Liver (tissue), 10 donors: ENCODE measurements at places on chromosomes 12 and 14. TPM values are rescaled to one million over a fixed set of nuclear protein-coding genes. Genes with fewer than 3 reads are reported as not detected.

DNA sequence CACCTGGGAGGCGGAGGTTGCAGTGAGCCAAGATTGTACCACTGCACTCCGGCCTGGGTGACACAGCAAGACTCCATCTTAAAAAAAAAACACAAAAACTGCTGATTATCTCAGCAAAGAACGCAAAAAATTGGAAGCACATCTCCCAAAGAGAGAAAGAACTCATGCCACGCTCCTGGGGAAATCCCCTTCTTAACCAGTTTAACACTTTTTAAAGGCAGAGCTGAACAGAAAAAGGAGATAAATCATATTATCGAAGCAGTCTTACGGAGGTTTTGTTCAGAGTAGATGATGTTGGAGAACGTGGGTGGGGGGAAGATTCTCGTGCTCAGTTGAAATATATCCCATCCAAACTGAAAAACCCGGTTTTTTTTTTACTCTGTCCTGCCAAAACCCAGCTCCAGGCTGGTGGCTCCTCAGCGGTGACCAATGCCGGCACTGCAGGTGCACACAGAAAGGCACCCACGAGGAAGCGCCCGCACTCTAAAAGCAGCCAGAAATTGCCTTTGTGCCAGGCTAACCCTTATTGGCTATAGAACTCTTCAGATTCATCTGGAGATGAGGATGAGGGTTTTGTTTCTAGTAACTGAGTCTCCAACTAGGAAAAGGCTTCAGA lies 100.2 kb upstream of the PARP11 start:
- no peaks in the 10 kb centered on the region for H3K4me1 ChIP-seq
- no peak for DNase-seq

MEG3 gene
- total RNA-seq: 26.4 TPM

DNA sequence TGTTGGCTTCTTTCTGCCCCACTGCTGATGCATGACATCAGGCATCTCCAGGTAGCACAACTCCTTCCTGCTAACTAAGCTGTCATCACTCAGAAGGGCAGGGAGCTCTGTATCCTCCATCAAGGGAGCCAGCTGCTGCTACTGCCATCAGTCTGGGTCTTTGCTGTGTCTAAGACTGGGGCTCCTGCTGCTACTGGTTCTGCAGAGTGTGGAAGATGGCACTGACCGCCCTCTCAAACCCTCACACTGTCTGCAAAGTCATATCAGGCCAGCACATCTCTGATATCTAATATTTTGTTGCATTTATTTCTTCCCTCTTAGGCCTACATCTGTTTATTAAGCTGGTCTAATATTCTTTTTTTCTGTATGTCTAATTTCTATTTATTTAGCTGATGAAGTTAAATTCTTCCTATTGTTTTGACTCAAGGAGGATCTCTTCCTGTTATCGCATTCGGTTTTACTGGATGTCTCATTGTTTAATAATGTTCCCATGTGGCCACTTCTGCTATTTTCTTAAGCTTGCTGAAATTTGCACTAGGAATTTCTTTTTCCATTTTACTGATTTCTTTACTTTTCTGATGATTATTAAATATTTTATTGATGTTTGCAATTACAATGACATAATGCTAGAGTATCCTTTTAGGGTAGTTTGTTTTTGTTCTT lies 7.6 kb upstream of the E2F7 start:
- DNase-seq: no peak
- no peak overlapping the region for H3K27ac ChIP-seq
- no peaks in the 10 kb centered on the region for H3K36me3 ChIP-seq
- no peaks in the 10 kb centered on the region for H3K27me3 ChIP-seq
- no peaks in the 10 kb centered on the region for H3K4me1 ChIP-seq

TSPAN11 gene
- total RNA-seq: 0.33 TPM

DNA sequence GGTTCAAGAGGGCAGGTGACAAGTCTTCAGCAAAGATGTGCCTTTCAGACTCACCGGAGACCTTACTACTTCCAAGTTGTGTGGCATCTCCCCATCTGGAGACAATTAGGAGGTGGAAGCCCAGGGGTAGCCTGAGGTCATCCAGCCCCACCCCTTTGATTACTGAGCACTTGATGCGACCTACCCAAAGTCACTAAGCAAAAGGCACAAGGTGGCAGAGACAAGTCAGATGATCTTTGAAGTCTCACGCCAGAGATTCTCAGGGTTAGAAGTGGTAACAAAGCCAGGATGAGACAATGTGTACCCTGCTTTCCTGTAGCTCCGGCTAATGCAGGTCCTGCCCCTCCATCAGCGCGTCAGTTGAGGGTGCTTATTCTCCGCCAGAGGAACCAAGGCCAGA lies 1.4 kb upstream of the FOXN3 start:
- no peak overlapping the region for H3K27ac ChIP-seq
- DNase-seq: no peak
- no peaks in the 10 kb centered on the region for H3K27me3 ChIP-seq
- H3K4me1 ChIP-seq: peaks cover 37% of the 10 kb centered on the region

GRCh38 chr12:110200124-110200417 lies 75.9 kb downstream of the IFT81 start:
- no peak overlapping the region for H3K4me3 ChIP-seq
- H3K27ac ChIP-seq: no peak overlapping the region

- peaks cover 86% of the 10 kb centered on the region for H3K36me3 ChIP-seq
- no peak for DNase-seq
- H3K4me3 ChIP-seq: no peak overlapping the region
These were observed 7.5 kb upstream of the PRKAG1 start for GRCh38 chr12:49026101-49026500.

DNA sequence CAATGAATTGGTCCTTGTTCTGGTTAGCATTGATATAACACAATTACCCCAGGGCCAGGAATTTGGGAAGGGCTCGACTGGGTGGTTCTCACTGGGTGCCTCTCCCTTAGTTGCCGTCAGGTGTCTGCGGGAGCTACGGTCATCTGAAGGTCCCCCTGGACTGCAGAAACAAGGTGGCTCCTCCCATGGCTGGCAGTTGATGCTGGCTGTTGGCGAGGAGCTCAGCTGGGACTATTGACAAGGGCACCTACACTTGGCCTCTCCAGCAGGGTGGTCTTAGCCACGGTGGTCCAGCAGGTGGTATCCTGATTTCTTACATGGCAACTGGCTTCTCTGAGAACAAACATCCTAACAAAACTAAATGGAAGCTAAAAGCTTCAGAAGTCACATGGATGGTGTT lies 41.0 kb upstream of the RGS6 start:
- H3K4me3 ChIP-seq: no peak overlapping the region
- no peak for DNase-seq
- H3K27ac ChIP-seq: no peak overlapping the region

GLIPR1L2 gene
- 0.25 TPM for total RNA-seq

CRIP1 gene
- 1.4 TPM for total RNA-seq

IL22 gene
- not detected for total RNA-seq

- H3K36me3 ChIP-seq: no peaks in the 10 kb centered on the region
- H3K4me3 ChIP-seq: no peak overlapping the region
- no peaks in the 10 kb centered on the region for H3K27me3 ChIP-seq
- no peaks in the 10 kb centered on the region for H3K4me1 ChIP-seq
- no peak overlapping the region for H3K27ac ChIP-seq
These were observed 304.4 kb downstream of the TMEM132D start for GRCh38 chr12:129599406-129599805.

DNA sequence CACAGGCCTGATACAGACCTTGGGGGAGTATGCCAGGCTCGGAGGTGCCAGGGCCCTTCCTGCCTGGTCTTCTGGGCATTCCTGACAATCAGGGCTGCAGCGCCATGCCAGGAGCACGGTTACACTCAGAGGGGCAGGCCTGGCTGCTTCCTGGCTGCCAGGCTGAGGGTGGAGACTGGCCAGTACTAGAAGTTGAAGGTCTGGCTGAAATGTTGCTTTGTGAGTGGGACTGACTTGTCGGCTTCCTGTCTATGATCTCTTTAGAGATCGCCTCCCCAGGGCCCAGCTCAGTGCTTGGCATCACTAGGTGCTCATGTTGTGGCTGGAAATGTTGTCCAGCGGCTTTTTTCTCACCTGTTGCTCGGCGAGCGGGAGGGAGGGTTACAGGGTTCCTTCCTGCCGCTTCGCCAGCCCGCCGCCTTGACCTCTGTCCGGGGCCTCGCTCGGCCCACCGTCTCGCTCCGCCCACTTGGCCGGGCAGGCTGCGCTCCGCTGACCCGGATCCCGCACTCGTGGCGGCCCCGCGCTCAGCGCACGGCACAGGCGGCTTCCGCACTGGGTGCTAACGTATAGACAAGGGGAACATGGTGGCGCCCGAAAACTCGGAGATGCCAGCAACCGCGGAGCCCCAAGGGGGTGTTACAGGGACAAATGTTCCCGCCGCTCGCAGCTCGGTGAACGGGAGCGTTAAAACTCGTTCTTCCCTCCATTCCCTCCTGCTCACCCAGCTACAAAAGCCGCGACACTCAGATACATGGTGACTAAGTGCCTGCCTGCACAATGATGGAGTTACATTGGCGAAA lies 32.6 kb downstream of the PAPLN start:
- H3K36me3 ChIP-seq: peaks cover 8% of the 10 kb centered on the region
- DNase-seq: no peak
- H3K27me3 ChIP-seq: no peaks in the 10 kb centered on the region
- no peak overlapping the region for H3K27ac ChIP-seq
- no peak overlapping the region for H3K4me3 ChIP-seq
- H3K4me1 ChIP-seq: no peaks in the 10 kb centered on the region

- DNase-seq: no peak
- H3K27me3 ChIP-seq: no peaks in the 10 kb centered on the region
- H3K4me3 ChIP-seq: no peak overlapping the region
- H3K36me3 ChIP-seq: peaks cover 2% of the 10 kb centered on the region
- H3K4me1 ChIP-seq: no peaks in the 10 kb centered on the region
These were observed 27.6 kb upstream of the TRAF3 start for GRCh38 chr14:102749393-102750305.

IFT81 gene
- 4.9 TPM for total RNA-seq

EID3 gene
- total RNA-seq: 6.4 TPM

DNA sequence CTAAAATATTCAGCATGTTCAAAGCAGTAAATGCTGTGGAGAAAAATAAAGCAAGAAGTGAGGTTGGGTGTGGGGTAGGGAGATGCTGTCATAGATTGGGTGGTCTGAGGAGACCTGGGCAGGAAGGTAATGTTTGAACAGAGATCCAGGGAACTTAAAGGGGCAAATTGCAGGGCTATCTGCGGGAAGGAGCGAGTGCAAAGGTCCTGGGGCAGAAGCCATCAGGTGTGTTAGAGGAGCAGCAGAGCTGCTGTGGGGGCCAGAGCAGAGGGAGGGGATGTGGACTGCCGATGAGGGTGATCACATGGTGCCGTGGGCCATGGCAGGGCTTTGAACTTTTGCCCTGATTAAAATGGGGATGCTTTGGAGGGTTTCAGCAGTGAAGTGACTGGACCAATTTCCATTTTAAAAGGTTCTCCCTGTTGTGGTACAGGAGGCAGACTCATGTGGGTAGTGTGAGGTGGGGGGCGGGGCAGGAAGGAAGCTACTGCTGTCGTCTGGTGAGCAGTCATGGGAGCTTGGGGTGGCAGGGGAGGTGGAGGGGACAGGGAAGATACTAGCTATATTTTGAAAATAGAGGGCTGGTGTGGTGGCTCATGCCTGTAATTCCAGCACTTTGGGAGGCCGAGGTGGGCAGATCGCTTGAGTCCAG lies 145.0 kb downstream of the AACS start:
- H3K4me1 ChIP-seq: no peaks in the 10 kb centered on the region
- no peak overlapping the region for H3K4me3 ChIP-seq
- no peaks in the 10 kb centered on the region for H3K27me3 ChIP-seq
- H3K27ac ChIP-seq: no peak overlapping the region
- H3K36me3 ChIP-seq: no peaks in the 10 kb centered on the region
- DNase-seq: no peak

CCDC60 gene
- total RNA-seq: not detected

- DNase-seq: no peak
- no peaks in the 10 kb centered on the region for H3K4me1 ChIP-seq
- no peaks in the 10 kb centered on the region for H3K36me3 ChIP-seq
- H3K4me3 ChIP-seq: no peak overlapping the region
- no peak overlapping the region for H3K27ac ChIP-seq
These were observed 24.0 kb downstream of the SYT1 start for GRCh38 chr12:78888568-78888967.

DNA sequence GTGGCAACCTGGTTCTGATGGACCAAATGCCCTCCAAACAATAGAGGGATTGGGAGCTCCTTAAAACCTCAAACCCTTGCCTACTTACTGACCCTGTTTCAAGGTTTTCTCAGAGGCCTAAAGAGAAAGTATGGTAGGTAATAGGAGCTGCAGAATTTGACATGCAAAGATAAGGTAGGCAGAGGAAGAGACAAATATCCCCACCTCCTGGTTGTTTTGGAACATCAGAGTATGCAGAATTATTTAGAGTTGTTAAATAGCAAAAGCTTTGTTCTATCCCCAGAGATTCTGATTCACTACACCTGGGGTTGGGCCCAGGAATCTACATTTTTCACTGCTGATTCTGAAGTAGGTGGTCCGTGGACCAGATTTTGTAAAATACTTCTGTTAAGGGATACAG lies 421.2 kb downstream of the SOX5 start:
- DNase-seq: no peak
- no peak overlapping the region for H3K4me3 ChIP-seq
- peaks cover 2% of the 10 kb centered on the region for H3K36me3 ChIP-seq

DNA sequence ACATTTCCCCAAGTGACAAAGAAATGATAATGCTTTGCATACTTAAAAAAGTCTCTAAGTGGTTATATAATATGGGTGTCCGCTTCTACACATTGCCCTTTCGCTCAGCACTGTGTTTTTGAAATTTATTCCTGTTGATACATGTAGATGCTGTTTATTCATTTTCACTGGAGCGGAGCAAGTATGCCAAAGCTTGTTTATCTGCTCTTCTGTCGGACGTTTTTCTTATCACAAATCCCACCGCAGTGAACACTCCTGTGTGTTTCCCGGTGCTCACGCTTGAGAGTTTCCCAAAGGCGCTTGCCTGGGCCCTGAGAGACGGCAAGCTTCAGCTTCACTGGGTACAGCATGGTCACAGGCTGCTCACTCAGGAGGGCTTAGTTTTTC lies 50.2 kb downstream of the TPCN1 start:
- H3K36me3 ChIP-seq: peaks cover 9% of the 10 kb centered on the region
- H3K27me3 ChIP-seq: no peaks in the 10 kb centered on the region
- peak overlapping the region; percentile 43 for H3K27ac ChIP-seq
- H3K4me3 ChIP-seq: no peak overlapping the region
- DNase-seq: no peak
- H3K4me1 ChIP-seq: peaks cover 20% of the 10 kb centered on the region

- H3K27me3 ChIP-seq: no peaks in the 10 kb centered on the region
- H3K4me1 ChIP-seq: no peaks in the 10 kb centered on the region
- peaks cover 3% of the 10 kb centered on the region for H3K36me3 ChIP-seq
- no peak overlapping the region for H3K27ac ChIP-seq
- no peak overlapping the region for H3K4me3 ChIP-seq
These were observed 26.4 kb downstream of the SCFD1 start for GRCh38 chr14:30648471-30648870.
